Fibroblast of skin of left biceps (primary cell): ENCODE measurements at places on chromosomes 16 and 17.
A peak's percentile ranks its signal among the peaks of the same experiment; 100 is the strongest.

- DNase-seq = no peak
Observed at GRCh38 chr16:18024611-18025010, 311.9 kb downstream of the NPIPA8 start.

GRCh38 chr17:19418251-19418992, 7.4 kb downstream of the RNF112 start:
- no peak for DNase-seq

GRCh38 chr16:50282010-50282538, 15.7 kb downstream of the ADCY7 start:
- DNase-seq = no peak

GRCh38 chr17:14119546-14119945, 50.2 kb downstream of the COX10 start:
- no peak for DNase-seq

- DNase-seq = no peak
Observed at GRCh38 chr17:49365667-49366066, 3.6 kb upstream of the ZNF652 start.

GRCh38 chr17:81399481-81400153, 4.4 kb downstream of the BAHCC1 start:
- DNase-seq = no peak

DNA sequence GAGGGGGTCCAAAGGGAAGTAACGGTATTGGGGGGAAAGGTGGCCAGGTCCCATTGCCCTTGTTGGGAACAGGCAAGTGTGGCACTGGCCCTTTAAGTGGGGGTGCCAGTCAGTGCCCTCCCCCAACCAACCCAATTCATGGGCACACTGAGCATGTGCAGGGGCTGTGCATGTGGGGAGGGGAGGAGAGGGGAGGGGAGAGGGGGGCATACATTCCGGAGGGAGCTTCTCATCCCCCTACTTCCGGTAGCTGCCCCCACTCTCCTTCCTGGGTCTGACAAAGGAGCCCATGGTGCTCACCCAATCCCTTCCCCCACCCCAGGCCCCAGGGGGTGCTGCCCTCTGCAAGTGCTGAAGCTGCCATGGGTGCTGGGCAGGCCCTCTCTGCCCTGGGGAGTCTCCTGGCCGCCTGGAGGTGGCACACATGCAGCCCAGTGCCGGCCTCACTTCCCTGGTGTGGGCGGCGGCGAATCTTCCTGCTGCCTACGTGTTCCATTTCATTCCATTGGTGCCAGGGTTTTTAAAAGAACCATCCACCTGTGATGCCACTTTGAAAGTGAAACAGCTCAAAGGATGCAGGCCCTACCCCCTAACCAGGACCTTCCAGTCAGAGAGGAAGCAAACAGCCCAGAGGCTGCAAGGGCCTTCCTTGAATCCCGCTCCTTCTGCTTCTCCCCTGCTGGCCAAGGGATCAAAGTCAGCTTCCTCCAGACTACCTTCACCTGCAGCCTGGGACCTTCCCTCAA, 11.0 kb downstream of the HEXIM2 start:
- DNase-seq = peak; percentile 53

GRCh38 chr17:81244358-81245023, 5.4 kb downstream of the NDUFAF8 start:
- no peak for DNase-seq

DNA sequence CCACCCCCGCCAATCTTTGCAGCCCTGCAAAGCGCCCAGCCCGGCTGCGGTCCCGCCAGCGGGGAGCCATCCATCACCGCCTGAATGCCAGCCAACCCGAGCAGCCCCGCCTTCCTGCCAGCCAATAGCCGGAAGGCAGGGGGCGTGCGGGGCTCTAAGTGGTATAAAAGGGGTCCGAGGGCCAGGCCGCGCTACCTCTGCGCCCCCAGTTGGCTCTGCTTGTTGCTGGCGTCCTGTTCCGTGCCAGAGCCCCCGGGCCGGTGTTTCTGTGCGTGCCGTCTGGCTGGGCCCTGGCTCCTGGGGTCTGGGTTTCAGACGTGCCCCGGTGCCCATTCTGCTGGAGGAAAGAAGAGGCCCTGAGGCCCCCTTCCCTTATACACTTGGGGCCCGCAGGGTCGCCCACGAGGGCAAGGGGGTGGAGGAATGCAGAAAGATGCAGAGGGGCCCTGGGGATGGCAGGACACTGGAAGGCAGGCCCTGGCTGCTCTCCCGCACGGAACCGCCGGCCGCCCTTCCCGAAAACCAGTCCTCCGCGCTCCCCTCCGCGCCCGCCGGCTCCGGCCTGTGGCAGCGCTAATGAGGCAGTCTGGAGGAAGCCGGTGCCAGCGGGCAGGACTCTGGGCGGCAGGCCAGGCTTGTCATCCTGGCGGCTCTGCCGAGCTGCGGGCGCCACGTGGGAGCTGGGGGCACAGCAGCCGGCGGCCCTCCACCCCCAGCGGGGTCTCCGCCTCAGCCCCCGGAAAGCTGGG, 14.0 kb downstream of the COPZ2 start:
- DNase-seq = no peak

DNA sequence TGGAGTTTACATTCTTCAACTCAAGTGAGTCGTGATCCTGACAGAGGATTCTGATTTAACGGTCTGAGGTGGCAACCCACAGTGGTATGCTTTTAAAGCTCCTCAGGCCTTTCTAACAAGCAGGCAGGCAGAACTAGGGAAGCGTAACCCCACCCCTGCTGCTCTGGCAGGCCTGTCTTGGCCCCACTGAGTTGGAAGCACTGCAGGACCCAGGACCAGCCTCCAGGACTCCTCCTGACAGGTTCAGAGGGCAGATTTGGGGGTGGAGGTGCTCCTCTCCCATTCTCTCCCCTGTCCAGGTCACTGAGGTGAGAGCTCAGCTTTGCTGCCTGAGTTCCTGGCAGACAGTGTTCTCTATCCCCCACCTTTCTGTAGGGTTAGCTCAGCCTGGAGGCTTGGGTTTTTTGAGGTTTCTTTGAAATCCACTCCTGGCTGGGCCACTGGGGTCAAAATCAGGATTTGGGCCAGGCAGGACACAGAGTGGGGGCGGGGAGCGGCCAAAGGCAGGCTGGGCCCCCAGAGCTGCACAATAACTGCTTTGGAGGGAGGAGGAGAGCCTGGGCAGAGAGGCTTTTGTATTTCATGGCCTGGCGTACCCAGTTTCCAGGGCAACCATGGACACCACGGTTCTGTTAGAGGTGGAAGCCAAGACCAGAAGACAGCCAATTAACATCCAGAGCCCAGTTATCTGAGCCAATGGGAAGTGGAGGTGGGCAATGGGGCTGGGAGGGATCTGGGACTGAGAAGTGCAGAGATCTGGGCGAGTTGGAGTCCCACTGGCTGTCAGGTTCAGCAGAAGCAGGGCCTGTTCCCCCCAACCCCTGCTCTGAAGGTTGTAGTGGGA, 9.5 kb downstream of the MRPL27 start:
- no peak for DNase-seq

DNA sequence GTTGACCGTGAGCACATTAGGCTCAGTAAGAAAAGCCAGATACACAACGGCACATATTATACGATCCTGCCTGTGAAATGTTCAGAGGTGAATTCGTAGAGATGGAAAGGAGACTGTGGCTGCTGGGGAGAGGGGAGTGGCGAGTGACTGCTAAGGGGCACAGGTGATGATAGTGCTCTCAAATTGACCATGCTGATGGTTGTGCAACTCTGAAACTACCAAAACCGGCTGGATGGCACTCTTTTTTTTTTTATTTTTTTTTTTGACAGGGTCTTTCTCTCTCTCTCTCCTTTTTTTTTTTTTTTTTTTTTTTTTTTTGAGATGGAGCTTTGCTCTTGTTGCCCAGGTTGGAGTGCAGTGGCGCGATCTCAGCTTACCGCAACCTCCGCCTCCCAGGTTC, 8.1 kb upstream of the SEC14L5 start:
- no peak for DNase-seq

DNA sequence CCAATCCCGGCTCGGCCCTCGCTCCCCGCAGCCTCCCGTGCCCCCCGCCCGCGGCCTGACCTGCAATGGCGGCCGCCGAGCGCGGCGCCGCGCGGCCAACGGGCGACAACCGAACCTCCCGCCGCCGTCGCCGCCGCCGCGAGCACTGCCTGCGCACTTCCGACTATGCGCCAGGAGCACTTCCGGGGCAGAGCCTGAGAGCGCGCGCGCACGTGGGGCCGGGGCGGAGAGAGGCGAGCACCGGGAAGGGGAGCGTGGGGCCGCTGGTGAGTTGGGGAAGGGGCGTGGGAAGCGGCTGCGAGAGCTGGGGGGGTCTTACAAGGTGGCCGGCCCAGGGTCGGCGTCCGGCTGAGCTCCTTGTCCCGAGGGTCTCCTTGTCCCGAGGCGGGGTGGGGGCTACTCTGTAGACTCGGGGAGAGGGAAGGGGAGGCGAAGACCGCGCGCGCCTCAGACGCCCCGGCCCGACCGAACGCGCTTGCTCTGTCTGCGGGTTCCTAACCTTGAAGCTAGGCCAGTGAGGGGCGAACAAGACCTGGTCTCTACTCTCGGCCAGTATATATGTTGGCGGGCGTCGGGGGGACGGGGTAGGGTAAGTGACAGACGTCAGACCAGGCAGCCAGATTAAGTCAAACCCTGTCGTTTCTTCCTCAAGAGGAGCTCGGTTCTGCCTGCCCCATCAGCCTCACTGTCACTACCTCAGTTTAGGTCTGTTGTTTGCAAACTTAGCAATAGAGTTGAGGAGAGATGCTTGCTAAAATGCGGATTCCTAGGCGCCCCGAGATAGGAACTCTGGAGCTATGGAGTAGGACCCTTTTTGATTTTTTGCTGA, at the start of the genes CHTF8 and UTP4:
TSS of gene CHTF8 (minus strand) at position 165 of the 829 bp plus-strand sequence. CDS start 11,130 bp downstream, outside the sequence.
TSS of gene UTP4 (plus strand) at position 226 of the 829 bp plus-strand sequence. CDS start 811 bp downstream, outside the sequence.
- DNase-seq = peak; percentile 44

- no peak for DNase-seq
Observed at GRCh38 chr17:8015236-8015956, 13.0 kb downstream of the GUCY2D start.

DNA sequence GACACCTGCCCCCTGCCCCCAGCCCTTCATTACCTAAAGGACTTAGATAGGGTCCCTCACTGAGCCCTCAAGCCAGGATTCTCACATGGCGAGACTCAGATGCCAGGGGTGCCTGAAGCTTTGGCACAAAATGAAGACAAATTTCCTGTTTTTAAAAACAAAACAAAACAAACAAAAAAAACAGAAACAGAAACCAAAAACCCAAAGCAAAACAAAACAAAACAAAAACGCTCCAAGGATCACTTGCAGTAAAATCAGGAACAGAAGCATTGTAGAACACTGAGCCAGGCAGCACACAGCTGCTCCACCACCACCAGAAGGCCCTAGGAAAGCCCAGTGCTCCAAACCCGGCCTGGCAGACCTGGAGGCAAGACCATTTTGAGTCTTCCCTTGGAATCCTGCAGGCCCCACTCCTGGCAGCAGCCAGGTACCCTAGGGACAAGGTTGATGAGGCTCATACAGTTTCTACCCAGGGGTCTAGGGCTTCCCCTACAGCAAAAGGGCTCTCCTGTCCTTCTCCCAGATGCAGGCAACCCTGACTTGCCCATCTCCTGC, 20.8 kb downstream of the MYO18A start:
- DNase-seq = no peak

DNA sequence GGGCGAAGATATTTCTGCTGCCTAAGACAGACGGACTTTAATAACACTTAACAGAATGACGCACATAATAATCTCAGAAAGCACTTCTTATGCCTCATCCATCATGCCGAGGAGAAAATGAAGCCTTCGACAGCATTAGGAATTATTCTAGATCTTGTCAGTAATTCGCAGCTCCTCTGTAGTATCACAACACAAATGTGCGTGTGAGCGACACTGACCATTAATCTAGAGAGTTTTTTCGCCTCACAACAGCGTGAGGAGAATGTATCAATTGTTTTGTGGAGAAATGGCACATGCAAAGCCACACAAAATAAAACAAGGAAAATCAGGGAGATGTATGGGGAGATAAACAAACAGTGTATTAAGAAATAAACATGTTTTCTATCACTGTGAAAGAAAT, 410.2 kb upstream of the PSMD7 start:
- DNase-seq = no peak

DNA sequence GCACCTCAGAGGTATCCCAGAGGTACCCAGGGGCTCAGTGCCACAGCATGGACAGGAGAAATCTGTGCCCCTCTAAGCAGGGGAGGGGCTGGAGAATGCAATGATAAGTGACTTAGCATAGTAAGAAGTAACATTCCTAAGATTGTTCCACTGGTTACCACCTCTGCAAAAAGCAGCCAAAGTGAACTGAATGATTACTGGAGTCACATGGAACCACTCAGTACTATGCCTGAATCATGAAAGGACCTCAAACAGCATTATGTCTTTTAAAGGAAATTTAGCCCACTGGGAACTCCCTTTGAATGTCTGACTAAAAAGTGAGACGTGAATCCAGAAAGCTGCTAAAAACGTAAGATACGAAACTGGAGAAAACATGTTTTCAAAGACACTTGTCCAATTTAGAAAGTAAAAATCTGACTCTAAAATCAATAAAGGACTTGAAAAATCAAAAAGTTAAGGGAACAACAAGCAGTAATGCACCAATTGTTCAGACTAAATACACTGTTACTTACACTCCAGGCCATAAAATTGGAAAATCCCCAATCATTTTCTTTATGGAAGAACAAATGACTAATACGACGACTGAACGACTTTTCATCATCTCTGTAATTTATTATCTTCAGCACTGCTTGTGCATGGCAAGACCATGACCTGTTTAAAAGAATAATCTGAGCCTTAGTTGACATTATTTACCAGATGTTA, 38.6 kb downstream of the LITAFD start:
- DNase-seq = no peak

- DNase-seq = no peak
Observed at GRCh38 chr17:2449486-2449885, 48.6 kb upstream of the MNT start.

- no peak for DNase-seq
Observed at GRCh38 chr17:4998732-4999429, 1.1 kb downstream of the KIF1C start.

DNA sequence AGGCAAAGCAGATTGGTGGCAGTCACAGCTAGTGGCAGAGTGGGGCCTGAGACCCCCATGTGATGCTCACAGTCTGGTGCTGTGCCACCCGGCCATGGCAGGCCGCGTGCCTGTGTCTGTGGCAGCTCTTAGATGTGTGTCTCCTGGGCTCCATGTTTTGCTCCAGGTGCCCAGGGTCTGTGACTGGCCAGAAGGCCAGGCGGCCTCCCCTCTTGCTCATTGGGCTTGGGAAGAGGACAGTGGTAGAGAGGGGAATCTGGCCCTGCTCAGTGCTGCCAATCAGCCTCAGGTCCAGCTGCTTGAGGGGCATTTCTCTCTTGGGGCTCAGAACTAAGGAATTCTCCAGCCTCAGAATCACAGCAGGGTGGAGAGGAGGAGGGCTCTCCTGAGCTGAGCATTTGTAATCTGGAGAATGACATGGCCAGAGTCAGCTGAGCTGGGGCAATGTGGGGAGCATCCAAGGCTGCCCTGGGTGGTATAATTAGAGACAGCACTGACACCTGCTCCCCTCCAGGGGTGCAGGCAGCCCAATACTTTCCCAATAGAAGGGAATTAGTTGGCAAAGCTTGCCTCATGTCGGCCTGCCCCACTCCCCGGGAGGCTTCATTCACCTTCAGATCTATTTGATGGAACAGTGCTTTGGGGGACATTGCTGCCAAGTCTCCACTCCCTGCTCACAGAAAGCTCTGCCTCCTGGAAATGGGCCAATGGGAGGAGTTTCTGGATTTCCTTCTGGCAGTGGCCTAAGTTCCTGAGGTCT, 2.7 kb upstream of the LASP1NB start:
- peak; percentile 42 for DNase-seq
